ENCODE measurements at places on chromosomes 11 and 22. TPM values are rescaled to one million over a fixed set of nuclear protein-coding genes. Genes with fewer than 3 reads are reported as not detected.

ARHGEF12 gene
- 66.2 TPM for total RNA-seq

DTX4 gene
- 129 TPM for total RNA-seq

CDC45 gene
- 47.1 TPM for total RNA-seq

DDB1 gene
- total RNA-seq, result 329 TPM

DNA sequence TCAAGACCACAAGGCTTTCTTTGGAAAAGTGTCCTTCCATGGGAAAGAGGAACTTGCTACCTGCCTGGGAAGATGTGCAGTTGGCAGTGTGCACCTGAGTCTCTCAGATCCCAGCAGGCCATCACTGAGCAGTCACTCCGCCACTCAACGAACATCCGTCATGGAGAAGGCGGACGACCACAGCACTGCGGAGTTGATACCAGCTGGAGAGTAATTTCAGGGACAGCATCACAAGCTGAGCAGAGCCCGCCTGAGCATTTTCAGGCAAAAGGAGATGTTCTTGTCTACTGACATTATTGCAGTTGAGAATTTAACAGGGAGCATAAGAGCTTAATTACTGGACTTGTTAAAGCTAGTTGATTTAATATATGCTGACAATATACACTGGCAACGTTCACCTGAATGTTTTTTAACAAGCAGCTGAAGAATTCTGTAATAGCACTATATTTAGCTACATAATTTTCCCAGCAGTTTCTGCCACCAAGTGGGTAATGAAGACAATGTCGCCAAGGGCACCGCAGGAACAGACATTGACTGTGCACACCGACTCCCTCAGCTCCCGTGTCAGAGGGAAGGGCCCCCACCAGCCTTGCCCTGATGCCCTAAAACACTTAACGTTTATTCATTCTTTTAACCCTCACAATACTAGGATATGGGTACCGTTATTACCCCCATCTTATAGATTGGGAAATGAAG is 52.4 kb upstream of the ARFGAP3 start:
- DNase-seq, result no peak

DNA sequence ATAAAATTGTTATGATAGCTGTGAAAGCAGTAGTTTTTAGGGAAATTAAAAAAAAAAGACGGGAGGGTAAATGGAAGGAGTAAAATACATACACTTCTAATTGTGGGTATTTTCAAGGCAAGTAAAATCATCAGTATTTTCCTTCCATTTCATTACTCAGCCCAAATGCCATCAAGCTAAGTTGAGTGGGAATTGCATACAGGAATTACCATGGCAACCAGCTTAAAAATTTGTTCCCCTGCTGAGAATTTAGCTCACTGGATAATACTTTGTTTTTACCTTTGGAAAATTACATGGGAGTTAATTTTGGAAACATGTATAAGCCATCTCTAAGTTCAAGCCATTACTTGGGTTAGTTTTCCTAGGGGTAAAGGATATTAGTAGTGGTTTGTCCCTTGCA is 1873.4 kb downstream of the LRRC4C start:
- DNase-seq, result no peak

GRCh38 chr11:16114431-16114830 is 241.9 kb downstream of the SOX6 start:
- no peak for DNase-seq

- no peak for DNase-seq
Measured at GRCh38 chr11:102882389-102883024, 7.7 kb upstream of the MMP12 start.

Data from neural crest cell (in vitro differentiated cells).